Activated naive CD4-positive, alpha-beta T cell treated with anti-CD3 and anti-CD28 coated beads, Interleukin-2, amount 50 U/mL, for 16 hours (primary cell): ENCODE measurements at places on chromosomes 2 and 18.

GRCh38 chr18:58496937-58497336 lies 132.0 kb downstream of the ALPK2 start:
- no peak for DNase-seq

DNA sequence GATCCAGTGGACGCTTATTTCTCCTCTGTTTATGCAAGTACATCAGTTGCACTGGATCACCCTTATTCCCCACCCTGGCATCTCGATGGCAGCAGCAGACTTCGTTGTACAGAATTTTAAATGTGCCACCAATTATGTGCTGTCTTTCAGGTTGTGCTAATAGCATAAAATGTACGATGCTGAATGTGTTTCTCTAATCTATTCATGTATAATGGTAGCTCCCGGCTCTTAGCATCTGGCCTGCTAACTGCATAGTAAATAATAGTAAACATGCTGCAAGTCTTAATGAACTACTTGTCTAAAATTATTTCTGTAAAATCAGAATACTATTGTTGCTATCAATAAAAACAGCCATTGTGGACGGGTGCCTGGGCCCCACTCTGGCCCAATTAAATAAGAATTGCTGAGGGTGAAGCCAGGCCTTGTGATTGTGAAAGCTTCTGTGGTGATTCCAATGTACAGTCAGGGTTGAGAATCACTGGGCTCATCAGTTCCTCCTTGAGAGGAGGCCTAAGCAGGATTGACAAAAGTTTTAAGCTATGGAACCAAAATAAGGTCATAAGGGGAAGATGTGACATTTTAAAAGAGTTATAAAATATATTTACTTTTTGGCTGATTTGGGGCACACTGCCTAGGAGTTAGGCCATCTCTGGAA lies 14.4 kb upstream of the MYO3B start:
- DNase-seq: no peak

GRCh38 chr2:54995553-54995952 lies 54.7 kb downstream of the RTN4 start:
- DNase-seq: no peak

DNA sequence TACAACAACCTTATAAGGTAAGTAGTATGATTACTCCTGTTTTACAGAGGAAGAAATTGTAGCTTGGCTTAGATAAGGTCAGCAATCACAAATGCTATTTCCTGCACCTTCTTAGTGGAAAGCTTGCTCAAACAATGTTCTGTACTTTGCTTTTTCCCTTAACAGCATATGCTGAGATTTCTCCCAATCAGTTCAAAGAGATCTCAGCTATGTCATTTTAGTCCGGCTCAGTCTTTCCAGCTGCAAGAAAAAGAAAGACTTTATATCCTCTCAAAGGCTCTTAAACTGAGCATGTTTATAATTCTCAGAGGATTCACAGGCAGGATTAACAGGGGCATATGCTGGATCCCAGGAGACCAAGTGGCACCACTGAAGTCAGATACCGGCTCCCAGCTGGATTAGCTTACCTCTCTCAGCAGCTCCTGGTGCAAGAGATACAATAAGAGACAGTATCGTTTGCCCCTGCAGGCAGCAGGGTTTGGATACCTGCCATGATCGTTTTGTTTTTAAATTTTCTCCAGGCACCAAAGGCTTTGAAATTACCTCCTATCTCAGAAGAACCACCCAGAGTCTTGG lies 29.5 kb downstream of the KIAA2012 start:
- DNase-seq: no peak

DNA sequence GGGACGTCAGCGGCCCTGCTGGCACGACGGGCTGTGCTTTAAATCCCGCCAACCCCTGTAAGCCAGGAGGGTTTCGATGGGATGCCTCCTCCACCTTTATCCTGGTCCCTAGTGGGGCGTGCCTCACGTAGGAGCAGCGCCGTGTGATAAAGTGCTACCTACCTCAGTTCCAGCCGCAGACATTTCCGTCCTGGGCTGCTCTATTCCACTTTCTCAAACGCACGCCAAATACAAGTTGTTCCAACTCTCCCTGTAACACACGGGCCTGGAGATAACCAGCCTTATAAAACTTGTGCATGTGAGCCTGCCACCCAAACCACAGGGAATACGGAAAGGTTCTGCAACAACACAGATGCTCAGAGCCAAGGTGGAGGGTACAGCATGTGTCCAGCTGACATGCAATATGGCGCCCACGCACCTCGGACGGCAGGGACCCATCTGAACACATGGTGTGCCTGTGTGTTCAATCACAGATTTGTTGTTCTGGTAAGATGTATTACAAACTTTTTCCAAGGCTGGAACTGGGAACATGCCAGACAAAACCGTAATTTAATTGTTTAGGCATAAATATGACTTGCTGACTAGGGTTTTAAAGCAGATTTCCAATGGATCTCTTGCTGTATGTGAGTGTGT lies 47.7 kb downstream of the ZNF516 start:
- DNase-seq: no peak

DNA sequence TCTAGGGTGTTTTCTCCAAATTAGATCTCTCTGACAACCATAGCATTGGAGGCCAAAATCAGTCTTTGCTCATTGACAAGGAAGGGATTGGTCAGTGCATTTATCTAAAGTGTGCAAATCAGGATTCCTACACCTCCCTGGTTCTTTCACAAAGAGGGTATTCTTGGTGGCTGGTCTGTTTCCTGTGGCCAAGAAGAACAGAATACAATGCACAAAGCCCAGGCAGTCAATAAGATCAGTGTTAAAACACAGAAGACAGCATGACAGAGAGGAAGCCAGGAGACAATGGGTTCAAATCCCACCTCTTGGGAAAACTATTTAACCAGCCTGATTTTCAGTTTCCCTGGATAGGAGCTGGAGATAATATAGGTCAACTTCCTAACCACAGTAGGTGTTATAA lies 46.1 kb upstream of the THOC1 start:
- no peak for DNase-seq

- peak; percentile 84 for DNase-seq
Observed at GRCh38 chr2:61065714-61066709, at the start of gene SANBR. SANBR (plus strand) TSS chr2:61065871; CDS start chr2:61070351, 4,480 bp downstream.

GRCh38 chr2:231887756-231888155 lies 38.4 kb downstream of the NPPC start:
- DNase-seq: no peak

GRCh38 chr18:67151366-67151765 lies 365.2 kb downstream of the DSEL start:
- no peak for DNase-seq

- DNase-seq: no peak
Observed at GRCh38 chr2:67436221-67436620, 39.1 kb downstream of the ETAA1 start.

- DNase-seq: no peak
Observed at GRCh38 chr2:98390571-98391476, 44.6 kb downstream of the CNGA3 start.

GRCh38 chr2:158723181-158723838 lies 71.8 kb upstream of the DAPL1 start:
- DNase-seq: no peak

DNA sequence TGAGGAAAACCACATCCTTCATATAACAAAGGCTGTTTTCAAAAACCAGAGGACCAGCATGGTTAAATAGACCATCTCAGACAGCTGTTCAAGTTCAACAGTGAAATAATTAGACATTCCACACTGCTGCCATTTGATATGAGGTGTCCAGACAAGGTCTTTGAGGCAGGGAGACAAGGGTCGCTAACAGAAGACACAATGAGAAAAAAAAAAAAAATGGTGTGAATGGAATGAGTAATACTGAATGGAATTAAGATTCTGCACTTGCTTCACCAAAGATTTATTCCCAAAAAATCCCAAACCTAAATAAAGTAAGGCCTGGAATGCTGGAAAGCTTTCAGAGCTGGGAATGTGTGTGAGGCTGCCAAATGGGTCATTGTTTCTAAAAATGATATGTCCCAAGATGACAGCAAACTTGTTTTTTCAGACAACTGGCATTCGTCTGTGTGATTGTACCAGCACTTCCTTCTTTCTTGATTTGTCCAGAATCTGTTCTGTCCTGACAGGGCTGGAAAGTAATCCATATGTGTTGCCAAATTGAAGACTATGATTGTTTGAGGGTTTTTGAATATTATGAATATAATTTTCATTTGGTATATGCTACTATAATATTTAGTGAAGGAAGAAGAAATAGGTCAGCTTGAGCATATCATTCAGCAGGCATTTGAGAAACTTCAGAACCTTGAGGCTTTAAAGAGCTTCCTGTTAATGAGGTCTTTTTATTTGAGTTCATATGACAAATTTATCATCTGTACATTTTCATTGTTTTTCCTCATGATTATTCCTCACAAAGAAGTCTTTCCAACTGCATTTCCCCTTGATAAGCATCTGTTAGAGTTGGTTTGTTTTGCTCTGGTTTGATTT lies 85.2 kb upstream of the ITGA4 start:
- DNase-seq: no peak

DNA sequence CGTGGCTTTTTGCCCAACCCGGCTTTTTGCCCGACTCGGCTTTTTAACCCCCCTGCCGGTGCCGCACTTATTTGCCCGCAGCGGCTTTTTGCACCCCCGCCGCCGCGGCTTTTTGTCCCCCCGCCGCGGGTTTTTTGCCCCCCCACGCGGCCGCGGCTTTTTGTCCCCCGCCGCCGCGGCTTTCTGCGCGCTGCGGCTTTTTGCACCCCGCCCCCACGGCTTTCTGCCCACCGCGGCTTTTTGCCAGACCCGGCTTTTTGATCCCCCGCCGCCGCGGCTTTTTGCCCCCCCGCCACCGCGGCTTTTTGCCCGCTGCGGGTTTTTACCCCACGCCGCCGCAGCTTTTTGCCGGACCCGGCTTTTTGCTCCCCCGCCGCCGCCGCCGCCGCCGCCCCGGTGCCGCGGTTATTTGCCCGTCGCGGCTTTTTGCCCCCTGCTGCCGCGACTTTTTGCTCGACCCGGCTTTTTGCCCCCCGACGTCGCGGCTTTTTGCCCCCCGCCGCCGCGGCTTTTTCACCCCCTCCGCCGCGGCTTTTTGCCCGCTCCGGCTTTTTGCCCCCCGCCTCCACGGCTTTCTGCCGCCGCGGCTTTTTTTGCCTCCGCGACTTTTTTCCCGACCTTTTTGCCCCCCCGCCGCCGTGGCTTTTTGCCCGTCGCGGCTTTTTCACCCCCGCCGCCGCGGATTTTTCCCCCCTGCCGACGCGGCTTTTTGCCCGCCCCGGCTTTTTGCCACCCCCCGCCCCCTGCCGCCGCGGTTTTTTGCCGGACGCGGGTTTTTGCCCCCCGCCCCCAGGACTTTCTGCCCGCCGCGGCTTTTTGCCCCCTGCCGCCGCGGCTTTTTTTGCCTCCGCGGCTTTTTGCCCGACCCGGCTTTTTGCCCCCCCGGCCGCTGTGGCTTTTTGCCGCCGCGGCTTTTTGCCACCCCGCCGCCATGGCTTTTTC lies 2786.5 kb downstream of the RPIA start:
- peak; percentile 42 for DNase-seq

DNA sequence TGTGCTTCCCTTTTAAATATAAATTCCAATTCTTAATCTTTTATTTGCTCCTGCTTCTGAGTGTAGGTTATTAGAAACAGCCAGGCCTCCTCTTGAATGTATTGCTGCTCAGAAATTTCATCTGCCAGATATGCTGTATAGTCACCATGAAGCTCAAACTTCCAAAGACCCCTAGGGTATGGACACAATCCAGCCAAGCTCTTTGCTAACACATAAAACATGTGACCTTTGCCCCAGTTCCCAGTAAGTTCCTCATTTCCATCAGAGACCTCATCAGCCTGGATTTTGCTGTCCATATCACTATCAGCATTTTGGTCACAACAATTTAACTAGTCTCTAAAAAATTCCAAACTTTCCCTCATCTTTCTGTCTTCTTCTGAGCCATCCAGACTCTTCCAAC lies 75.2 kb downstream of the MAP2 start:
- DNase-seq: no peak

DNA sequence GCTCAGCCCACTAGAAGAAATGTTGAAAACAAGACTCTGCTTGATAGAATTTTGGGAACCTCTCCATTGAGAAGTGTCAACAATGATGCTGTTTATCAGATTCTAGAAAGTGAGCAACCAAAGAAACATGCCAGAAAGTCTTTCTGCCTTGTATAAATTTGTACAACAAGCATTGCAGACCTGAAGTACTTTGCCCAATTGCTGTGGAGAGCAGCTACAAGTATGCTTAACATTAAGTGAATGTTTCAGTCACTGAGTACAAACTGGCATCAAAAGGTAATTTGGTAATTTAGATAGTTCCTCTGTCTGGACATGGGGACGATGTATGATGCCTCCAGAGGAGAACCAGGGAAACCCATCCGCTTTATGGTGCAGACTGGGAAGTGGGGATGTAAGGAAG lies 33.4 kb upstream of the SKA1 start:
- DNase-seq: no peak

GRCh38 chr2:95044601-95045000 lies 19.1 kb downstream of the MAL start:
- no peak for DNase-seq

GRCh38 chr18:33916200-33916599 lies 308.5 kb downstream of the NOL4 start:
- DNase-seq: no peak

DNA sequence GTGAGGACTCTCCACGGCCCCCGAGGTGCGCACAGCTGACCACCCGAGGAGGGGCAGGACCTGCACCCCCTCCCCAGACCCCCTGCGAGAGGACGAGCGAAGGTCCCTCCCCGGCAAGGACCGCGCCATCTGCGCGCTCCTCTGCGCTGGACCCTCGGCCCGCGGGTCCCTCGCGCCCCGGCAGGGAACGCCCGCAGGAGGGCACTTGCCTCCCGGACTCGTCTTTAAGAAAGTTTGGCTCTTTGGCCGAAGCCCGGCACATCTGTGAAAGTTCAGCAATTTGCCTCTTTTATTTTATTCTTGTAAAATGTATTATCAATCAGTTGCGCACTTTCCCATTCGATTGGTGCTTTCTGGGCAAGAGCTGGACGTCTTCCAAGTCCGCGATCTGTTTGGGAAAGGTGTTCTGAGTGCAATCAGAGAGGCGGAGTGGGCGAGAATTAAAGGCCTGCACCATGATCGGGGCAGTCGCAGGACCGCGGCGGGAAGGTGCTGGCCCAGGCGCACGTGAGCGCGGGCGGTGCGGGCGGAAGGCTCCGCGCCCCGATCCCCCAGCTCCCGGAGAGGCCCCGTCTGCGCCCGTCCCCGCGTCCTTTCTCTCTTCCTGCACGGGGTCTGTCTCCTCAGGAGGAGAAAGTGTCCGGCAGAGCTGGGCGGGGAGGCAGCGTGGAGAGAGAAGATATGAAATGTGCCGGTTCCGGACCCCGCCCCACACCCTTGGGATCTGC lies 1.6 kb upstream of the ALKAL2 start:
- no peak for DNase-seq

- no peak for DNase-seq
Observed at GRCh38 chr2:95387358-95387757, 15.2 kb upstream of the FAHD2A start.

- DNase-seq: no peak
Observed at GRCh38 chr2:239811111-239811781, 213.9 kb downstream of the NDUFA10 start.

- no peak for DNase-seq
Observed at GRCh38 chr2:238908960-238909951, 61.4 kb downstream of the TWIST2 start.

- DNase-seq: no peak
Observed at GRCh38 chr2:180077295-180077906, 70.3 kb upstream of the CWC22 start.

- DNase-seq: no peak
Observed at GRCh38 chr2:90069290-90069894, 1377.9 kb downstream of the RPIA start.

GRCh38 chr2:120105360-120105759 lies 92.5 kb downstream of the EPB41L5 start:
- DNase-seq: no peak
